Mesenteric fat pad (tissue), 1 donor: ENCODE measurements at places on chromosomes 11 and 22. TPM values are rescaled to one million over a fixed set of nuclear protein-coding genes. Genes with fewer than 3 reads are reported as not detected.

OR8B2 gene
- total RNA-seq: not detected

DMC1 gene
- 0.22 TPM for total RNA-seq

ACTN3 gene
- 0.10 TPM for total RNA-seq

TMEM41B gene
- total RNA-seq: 17.3 TPM

ARHGAP8 gene
- 8.2 TPM for total RNA-seq

TBC1D10A gene
- 25.8 TPM for total RNA-seq

DLG2 gene
- 2.8 TPM for total RNA-seq

TNNT3 gene
- total RNA-seq: 22.9 TPM

PRG3 gene
- total RNA-seq: not detected

OR5L1 gene
- not detected for total RNA-seq

RFPL1 gene
- total RNA-seq: not detected

HBD gene
- 0.80 TPM for total RNA-seq

B4GALNT4 gene
- not detected for total RNA-seq

TECTA gene
- total RNA-seq: 0.84 TPM

CNGA4 gene
- not detected for total RNA-seq

GRAMD1B gene
- total RNA-seq: 7.7 TPM

UBQLNL gene
- 0.19 TPM for total RNA-seq

CHRNA10 gene
- total RNA-seq: 1.3 TPM

CRYBB3 gene
- total RNA-seq: not detected

OR10A2 gene
- not detected for total RNA-seq

- no peak for DNase-seq
Observed at GRCh38 chr11:104091281-104092096, 55.0 kb downstream of the DDI1 start.

GRCh38 chr11:85627332-85627997, at the start of gene DLG2:
Gene DLG2, minus strand, starts transcription at chr11:85627344.
- no peak for DNase-seq

- DNase-seq: no peak
Observed at GRCh38 chr11:75004215-75004614, 15.5 kb downstream of the NEU3 start.

DNA sequence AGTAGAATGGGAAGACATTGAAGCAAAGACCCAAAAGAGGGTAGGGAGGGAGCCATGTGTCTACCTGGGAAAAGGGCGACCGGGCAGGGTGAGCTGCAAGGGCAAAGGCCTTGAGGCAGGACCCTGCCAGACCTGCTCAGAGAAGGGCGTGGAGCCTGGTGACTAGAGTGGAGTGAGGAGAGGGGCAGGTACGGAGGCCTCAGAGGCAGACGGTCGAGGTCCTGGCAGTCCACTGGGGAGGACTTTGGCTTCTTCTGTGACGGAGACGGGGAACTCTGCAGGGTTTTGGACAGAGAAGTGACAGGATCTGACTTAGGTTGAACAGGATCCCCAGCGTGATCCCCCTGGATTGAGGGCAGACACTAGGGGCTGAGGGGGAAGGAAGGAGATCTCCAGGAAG, 12.9 kb downstream of the RIBC2 start:
- peak; percentile 85 for DNase-seq

- DNase-seq: no peak
Observed at GRCh38 chr22:46009730-46010129, 32.8 kb upstream of the WNT7B start.

DNA sequence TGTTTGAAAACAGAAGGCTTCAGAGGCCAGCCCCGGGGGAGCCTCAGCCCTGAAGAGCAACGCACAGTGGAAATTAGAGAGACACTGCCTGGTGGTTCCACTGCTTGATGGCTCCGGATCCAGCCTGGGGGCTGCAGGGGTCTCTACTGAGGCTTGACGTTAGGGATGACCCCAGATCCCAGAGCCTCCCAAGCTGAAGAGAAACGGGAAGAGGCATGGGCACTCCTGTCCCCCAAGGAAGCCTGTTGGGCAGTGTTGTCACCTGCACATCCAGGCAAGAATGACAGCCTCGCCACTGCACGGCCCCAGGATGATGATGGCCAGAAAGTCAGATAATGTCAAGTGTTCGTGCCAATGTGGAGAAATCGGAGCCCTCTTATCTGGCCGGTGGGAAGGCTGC, 56.8 kb upstream of the FGF3 start:
- peak; percentile 71 for DNase-seq

DNA sequence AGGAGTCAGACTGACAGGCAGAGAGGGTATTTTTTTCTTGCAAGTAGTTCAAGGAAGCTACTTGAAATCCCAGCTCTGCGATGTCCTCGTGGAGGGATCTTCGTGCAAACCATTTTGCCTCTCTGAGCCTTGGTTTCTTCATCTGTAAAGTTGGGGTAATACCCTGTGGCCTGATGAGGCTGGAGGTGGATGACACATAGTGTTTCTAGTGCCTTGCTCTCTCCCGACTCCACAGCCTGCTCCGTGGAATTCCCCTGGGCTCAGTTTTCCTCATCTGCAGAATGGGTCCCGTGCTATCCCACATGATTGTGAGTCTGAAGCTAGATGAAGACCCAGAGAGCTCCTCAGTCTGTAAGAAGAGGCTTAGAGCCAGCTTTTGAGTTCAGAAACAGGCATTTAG, 32.7 kb downstream of the DAGLA start:
- no peak for DNase-seq

- DNase-seq: no peak
Observed at GRCh38 chr11:19935507-19935906, 222.9 kb downstream of the NAV2 start.

- no peak for DNase-seq
Observed at GRCh38 chr11:10657308-10658271, 36.0 kb downstream of the IRAG1 start.

- DNase-seq: no peak
Observed at GRCh38 chr11:45876401-45876800, 9.1 kb upstream of the MAPK8IP1 start.

DNA sequence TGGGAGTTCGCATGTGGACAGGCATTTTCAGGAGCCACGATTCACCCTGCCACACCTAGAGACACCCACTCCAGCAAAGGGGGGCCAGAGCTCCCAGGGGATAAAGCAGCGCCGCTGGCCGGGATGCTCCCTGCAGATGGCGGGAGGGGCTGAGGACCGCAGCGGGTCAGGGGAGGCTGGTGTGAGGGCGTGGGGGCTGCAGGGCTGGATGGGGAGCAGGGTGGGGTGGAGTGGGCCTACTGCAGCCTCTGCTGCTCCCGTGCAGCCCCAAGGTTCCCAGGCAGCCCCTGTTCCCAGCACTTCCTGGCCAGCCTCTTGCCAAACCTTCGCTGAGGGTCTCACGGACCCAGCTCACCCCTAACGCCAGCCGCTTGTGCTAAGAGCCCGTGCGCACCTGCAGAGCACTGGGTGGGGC, 13.0 kb downstream of the MUC5B start:
- peak; percentile 86 for DNase-seq

- DNase-seq: no peak
Observed at GRCh38 chr11:73498343-73498742, 99.6 kb downstream of the FAM168A start.

GRCh38 chr11:116842909-116843308, 5.5 kb upstream of the APOA1 start:
- DNase-seq: no peak

- no peak for DNase-seq
Observed at GRCh38 chr11:19055016-19055415, 5.5 kb downstream of the MRGPRX2 start.

- no peak for DNase-seq
Observed at GRCh38 chr22:42248995-42249394, 21.5 kb downstream of the TCF20 start.

DNA sequence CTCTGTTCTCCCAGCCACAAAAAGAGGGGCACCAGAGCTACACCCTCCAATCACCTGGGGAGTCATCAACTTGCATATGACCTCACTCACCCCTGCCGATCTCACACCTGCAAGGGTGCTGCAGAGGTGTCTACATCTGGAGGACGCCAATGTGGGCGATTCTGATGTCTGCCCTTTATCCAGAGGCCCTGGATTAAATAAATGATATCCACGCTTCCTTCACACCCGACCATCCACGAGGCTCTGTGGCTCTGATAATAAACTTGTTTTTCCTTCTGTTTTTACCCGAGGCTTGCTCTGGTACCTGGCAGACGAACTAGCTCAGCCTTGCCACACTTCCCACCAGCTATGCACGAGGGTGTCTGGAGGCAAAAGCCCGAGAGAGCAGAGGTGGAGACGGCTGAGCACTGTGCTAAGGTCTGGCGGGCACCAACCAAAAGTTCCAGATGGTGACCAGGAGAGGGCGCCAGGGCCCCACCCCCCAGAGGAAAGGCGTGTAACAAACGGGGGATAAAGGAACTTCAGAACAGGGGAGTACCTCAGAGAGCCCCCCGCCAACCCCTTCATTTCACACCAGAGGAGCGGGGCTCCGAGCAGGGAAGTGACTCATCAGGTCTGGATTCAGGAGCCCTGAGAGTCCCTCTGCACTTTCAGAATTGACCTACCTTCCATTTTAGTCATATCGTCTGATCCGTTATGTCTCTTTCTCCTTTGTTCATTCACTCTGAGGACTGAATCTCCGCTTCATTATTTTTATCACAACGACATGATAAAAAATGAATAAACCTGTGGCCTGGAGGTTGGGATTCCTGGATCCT, 13.5 kb downstream of the SCN3B start:
- no peak for DNase-seq

GRCh38 chr11:107842412-107843100, 16.0 kb downstream of the SLC35F2 start:
- no peak for DNase-seq

GRCh38 chr22:28986366-28986765, 75.3 kb downstream of the C22orf31 start:
- no peak for DNase-seq

- DNase-seq: no peak
Observed at GRCh38 chr11:28048812-28049211, 59.1 kb downstream of the KIF18A start.

GRCh38 chr22:27537501-27537900, 264.1 kb downstream of the MN1 start:
- no peak for DNase-seq

- DNase-seq: no peak
Observed at GRCh38 chr11:70046089-70046488, 32.0 kb upstream of the ANO1 start.

GRCh38 chr11:46617134-46617971, at the start of the genes ATG13 and HARBI1:
Gene ATG13, plus strand, starts transcription at chr11:46617553. Its CDS starts 26,739 bp downstream, at chr11:46644292.
Gene HARBI1, minus strand, starts transcription at chr11:46617227. Its CDS starts 990 bp downstream, at chr11:46616237.
- DNase-seq: peak; percentile 96

DNA sequence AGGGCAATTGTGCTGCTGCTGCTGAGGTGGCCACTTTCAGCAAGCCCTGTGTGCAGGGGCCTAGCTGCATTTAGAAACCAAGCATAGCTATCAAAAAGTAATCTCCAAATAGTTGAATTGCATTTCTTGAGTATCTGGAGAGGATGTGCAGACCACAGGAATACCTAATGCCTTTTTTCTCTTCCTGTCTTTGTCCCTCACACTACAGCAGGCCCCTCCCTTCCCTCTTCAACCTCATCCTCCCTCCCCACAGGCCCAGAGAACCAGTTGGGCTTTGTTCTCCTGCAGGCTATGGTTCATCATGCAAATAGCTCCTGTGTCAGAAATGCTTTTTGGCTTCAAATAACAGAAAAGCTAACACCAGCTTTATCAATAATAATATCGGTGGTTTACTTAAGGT, 47.7 kb downstream of the DKK3 start:
- no peak for DNase-seq

- DNase-seq: no peak
Observed at GRCh38 chr11:116225236-116225635, 547.6 kb downstream of the BUD13 start.

DNA sequence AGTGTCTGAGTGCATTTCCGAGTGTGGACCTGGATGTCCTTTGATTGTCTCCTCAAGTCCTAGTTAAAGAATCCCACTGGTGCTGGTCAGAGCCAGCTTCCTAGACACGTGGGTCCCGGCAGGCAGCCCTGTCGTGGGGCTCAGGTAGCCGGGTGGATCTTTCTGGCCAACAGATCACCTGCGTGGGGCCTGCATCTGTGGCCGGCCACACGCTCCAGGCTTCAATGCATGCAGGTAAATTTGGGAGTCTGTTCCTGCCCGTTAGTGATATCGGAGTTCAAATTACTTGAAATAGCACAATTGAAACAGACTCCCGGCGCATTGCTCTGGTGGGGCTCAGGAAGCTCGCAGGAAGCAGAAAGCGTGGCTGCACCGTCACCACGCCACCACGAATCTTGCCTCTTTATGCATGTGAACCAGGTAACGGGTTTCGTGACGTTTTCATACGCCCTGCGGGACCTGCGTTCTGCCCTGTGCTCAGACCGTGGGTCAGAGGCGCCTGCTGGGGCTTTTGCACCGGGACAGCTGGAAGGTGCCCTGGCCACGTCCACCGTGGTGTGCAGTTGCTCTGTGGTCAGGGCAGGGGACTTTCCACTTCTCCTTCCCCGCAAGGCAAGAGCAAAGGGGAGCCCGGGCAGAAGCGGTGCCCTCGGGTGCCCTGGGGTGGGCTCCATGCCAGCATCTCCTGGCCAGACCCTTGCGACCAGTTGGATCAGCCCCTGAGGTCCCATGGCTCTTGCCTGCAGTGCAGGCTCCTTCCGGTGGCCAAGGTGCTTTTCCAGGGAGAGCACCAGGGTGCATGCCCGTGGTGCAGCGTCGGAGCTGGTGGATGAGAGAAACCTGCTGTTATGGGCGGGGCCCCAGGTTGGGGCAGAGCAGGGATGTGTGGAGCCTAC, 803.5 kb downstream of the BRD1 start:
- DNase-seq: no peak

DNA sequence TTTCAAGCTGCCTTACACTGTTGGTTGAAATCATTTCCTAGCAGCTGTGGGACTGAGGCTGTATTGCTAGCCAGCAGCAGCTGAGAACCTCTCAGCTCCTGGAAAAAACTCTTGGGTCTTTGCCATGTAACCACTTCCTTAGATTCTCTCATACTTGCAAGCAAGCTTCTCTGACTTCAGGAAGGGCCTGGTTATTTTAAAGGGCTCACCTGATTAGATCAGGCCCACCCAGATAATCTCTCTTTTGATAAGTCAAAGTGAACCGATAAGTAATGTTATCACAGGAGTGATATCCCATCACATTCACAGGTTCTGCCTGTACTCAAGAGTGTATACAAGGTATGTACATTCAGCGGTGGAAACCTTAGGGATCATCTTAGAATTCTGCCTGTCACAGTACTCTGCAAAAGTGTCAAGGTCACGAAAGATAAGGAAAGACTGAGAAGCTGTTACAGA, 7.4 kb upstream of the CLPB start:
- DNase-seq: no peak

DNA sequence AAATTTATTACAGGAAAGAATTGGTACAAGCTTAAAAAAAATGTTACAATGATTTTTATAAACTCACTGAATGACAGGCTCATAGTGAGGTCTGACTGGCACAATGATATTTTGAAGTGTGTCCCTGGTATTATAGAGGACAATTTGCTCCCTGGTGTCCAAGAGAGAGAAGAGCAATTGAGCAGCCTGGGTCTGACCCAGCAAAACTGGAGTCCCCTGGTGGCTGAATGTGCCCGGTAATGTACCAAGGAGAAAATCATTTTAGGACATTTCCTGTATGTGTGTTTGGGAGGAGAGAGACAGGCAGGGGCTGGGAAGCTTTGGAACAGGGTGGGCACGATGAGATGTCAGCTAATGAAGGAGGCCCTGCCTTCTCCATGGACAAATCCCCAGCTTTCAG, 125.3 kb downstream of the APOL5 start:
- no peak for DNase-seq
